Vagina (tissue), 2 donors: ENCODE measurements at places on chromosomes 16 and 17.

GRCh38 chr17:5355421-5356129 lies 63.9 kb downstream of the NUP88 start:
- DNase-seq, result no peak

DNA sequence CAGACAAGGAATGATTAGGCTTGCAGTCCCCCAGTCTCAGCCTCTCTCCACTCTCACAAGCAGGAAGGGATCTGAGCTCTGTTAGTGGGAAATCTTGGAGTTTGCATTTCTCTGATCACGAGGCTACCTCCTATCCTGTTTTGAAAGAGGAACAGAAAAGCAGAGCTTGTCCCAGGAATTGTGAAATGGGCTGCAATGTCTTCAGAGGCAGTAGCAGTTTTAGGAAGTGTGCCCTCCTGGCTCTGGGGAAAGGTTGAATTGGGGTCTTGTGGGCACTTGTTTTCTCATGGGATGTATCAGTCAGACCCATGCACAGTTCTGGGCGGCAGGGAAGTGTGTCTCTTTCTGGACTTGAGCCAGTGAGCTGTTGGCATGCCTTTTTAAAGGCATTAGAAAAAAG lies 22.8 kb downstream of the NUP85 start:
- no peak for DNase-seq

DNA sequence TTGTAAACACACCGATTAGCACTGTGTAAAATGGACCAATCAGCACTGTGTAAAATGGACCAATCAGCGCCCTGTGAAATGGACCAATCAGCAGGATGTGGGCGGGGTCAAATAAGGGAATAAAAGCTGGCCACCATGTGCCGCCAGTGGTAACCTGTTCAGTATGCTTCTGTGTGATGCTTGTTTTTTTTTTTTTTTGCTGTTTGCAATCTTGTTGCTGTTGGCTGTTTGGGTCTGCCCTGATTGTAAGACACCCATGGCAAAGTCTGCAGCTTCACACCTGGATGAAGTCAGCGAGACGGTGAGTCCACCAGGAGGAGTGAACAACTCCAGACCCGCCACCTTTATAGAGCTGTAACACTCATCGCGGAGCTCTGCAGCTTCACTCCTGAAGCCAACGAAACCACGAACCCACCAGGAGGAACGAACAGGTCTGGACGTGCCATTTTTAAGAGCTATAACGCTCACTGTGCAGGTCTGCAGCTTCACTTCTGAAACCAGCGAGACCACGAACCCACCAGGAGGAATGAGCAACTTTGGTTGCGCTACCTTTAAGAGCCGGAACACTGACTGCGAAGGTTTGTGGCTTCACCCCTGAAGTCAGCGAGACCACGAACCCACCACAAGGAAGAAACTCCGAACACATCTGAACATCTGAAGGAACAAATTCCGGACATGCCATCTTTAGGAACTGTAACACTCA lies 85.0 kb upstream of the MED9 start:
- no peak for DNase-seq

GRCh38 chr16:86919578-86920305 lies 341.4 kb downstream of the FOXL1 start:
- DNase-seq, result no peak

DNA sequence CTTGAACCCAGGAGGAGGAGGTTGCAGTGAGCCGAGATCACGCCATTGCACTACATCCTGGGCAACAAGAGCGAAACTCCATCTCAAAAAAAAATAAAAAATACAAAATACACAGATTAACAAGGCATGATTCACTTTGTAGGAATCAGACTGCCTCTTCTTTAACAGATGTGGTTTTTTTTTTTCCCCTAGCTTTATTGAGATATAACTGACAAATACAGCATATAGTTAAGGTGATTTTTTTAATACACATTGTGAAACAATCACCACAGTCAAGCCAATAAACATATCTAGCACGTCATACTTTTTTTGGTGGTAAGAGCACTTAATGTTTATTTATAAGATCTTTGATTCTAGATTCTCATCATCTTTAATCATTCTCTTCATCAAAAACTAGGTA lies 87.8 kb downstream of the SPAG9 start:
- DNase-seq, result no peak

DNA sequence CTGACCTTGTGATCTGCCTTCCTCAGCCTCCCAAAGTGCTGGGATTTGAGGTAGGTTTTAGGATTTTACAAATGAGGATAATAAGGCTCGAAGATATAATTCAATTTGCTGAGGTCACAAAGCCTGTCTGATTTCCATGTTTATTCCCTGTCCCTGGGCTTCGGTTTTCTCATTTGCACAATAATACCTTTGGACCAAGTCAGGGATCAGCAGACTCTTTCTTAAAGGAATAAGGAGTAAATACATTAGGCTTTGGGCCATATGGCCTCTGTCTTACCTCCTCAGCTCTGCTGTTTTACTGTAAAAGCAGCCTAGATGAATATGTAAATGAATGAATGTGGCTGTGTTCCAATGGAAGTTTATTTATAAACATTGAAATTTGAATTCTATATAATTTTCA lies 442.8 kb downstream of the HS3ST4 start:
- no peak for DNase-seq

DNA sequence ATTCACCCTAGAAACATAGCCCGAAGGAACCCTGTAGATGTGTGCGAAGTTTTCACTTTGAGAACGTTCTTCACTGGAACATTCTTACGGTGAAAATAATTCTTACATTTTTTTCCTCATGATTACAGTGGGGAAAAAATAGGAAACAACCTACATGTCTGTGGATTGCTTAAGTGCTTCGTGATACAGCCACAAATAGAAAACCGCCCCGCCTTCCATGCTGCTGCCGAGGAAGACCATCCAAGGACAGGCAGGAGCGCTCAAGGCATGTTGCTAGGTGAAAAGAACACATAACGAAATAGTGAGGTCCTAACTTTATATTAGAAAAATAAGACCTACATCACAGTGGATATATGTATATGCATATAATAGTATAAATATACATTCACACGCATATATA lies 78.8 kb downstream of the BMERB1 start:
- DNase-seq, result no peak

DNA sequence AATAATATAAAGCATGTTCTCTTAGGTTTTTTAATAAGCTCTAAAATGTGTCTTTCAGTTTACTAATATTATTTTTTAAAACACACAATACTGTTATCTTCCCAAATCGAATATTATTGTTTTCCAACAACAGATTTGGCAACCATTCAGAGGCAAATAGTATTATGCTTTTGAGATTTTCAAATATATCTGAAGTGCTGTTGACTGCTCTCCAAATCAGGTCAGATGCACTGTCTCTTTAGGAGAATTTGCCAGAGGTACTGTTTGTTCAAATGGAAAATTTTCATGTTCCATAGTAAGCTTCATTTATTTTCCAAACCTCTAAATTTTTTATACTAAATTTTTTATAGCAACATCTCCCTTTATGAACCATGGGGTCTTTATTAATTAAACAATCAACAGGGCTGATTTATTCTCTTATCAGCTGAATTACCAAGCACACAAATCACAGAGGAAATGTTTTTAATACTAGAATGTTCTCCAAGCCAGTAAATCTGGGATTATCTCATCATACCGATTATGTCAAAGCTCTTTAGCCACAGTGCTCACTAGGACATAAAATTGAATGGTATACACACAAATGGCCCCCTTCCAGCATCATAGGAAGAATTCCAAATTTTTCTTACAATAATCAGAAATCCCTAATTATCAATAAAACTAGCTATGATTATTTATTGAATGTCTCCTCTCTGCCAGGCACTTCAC lies 108.8 kb upstream of the HLF start:
- no peak for DNase-seq

- no peak for DNase-seq
Measured at GRCh38 chr17:64155751-64156544, 26.0 kb upstream of the ERN1 start.

GRCh38 chr16:57284209-57284951 lies at the start of gene PLLP:
PLLP (minus strand) TSS chr16:57284672; CDS start chr16:57284540, 132 bp downstream.
- no peak for DNase-seq

- DNase-seq, result no peak
Measured at GRCh38 chr16:76970087-76970744, 220.8 kb upstream of the MON1B start.

DNA sequence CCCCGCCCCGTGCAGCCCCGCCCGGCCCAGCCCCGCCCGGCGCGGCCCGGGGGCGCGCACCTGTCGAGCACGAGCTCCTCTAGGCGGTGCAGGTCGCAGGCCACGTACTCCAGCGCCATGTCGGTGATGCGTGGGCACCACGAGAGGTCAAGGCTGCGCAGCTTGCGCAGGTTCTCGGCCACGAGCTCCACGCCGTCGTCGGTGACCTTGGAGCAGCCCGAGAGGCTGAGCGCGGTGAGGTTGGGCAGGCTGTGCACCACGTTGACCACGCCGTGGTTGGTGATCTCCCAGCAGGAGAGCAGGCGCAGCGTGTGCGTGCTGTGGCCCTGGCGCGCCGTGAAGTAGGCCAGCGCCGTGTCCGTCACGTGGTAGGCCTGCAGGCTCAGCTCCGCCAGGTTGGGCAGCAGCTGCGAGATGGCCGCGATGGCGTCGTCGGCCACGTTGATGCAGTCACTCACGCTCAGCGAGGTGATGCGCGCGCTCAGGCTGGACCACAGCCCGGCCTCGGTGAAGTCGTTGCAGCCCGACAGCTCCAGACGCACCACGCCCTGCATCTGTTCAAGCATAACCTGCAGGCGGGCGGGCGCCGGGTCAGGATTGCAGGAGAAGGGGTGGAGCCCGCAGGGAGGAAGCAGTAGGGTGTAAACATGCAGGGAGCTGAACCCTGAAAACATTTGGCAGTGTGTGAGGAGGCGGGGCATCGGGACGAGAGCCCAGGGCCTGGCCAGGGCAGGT lies 5.3 kb upstream of the WDR24 start:
- no peak for DNase-seq

DNA sequence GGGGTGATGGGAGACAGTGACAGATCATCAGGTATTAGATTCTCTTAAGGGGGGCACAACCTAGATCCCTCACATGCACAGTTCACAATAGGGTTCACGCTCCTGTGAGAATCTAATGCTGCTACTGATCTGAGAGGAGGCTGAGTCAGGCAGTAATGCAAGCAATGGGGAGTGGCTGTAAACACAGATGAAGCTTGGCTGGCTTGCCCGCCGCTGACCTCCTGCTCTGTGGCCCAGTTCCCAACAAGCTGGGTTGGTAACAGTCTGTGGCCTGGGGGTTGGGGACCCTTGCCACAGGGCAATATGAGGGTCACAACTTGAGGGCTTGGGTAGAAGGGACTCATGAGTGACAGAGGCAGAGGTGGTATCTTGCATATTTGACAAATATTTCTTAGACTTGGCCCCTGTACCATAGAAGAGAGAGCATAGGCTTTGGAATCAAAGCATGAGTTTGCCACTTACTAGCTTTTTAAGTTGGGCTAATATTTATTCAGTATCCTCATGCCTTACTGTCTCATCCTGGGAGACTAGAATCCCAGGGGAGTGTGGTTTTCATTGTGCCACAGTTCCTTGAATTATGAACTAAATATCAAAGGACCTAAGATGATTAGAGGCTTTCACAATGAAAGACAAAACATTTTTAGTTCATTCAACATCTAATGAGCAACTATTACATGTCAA lies 133.4 kb downstream of the SPACA3 start:
- DNase-seq, result no peak

DNA sequence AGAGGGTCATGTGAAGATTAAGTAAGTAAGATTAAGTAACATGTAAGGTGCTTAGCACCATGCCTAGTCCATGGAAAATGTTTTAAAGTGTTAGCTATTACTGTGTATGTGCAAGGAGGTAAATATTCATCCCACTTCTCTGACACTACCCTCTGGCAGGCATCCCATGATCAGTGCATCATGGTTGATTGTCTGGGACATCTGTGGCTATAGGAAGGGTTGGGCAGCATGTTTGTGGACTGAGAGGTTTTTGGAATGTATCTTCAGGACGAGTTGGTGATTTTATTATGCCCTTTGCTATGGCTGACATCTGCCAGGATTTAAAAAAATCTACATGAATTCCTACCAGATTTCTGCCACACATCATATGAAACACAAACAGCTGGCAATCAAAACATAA lies 6.5 kb upstream of the TAOK1 start:
- no peak for DNase-seq

DNA sequence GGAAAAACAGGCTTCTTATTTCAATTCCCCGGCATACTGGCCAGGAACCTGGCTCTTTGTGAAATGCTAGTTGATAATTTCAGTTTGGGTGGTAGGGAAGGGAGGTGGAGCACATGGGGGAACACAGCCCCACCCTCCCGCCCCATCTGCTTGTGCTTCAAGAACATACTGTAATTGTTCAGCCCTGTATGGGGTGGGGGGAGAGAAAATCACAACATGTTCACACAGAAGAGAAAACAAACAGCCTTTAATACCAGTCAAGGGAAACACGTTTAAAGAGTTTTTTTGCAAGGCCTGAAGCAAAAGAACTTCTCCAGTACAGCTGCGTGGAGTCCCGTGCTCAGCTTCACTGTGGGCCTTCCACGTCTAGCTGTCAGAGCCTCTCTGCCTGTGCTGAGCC lies 59.7 kb downstream of the SHISA6 start:
- no peak for DNase-seq

- DNase-seq, result no peak
Measured at GRCh38 chr17:3695129-3695722, 729 bp downstream of the P2RX5 start.

GRCh38 chr17:58412064-58412703 lies 5.2 kb downstream of the RNF43 start:
- no peak for DNase-seq

DNA sequence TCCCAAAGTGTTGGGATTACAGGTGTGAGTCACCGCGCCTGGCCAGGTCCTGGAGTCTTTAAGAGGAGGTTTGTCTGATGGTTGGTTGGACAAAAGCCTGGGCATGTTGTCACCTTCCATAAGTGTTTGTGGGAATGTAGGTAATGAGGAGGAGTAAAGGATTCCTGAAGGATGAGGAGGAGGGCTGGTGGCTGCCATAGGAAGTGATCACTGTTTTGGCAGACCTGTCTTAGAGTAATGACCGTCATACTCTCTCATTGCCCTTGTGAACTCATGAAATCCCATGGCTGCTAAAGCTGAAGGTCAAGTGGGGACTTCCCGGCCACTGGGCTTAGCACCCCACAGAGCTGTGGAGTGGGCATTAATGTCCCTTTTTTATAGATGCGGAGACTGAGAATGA lies 40.5 kb downstream of the TENT4B start:
- no peak for DNase-seq

DNA sequence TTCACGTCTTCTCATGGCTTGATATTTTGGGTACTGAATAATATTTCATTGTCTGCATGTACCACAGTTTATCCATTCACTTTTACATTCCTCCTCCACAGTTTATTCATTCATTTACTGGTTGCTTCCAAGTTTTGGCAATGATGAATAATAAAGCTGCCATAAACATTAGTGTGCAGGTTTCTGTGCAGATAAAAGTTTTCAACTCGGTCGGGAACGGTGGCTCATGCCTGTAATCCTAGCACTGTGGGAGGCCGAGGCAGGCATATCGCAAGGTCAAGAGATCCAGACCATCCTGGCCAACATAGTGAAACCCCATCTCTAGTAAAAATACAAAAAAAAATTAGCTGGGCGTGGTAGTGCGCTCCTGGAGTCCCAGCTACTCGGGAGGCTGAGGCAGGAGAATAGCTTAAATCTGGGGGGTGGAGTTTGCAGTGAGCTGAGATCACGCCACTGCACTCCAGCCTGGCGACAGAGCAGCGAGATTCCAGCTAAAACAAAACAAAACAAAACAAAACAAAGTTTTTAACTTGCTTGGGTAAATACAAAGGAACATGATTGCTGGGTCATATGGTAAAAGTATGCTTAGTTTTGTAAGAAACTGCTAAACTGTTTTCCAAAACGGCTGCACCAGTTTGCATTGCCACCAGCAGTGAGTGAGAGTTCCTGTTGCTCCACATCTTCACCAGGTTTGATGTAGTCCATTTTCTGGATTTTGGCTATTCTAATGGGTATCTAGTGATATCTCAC lies 89.5 kb downstream of the WWP2 start:
- DNase-seq, result no peak

- DNase-seq, result no peak
Measured at GRCh38 chr16:12523002-12523401, 280.7 kb downstream of the CPPED1 start.
